ENCODE measurements at places on chromosomes 7 and 10. TPM values are rescaled to one million over a fixed set of nuclear protein-coding genes. Genes with fewer than 3 reads are reported as not detected.

The PRTFDC1 gene
- total RNA-seq = 7.4 TPM

The FANK1 gene
- total RNA-seq = 1.7 TPM

The TUBB8 gene
- total RNA-seq = not detected

The CCAR1 gene
- 60.4 TPM for total RNA-seq

The CDNF gene
- total RNA-seq = not detected

The HELLS gene
- 11.4 TPM for total RNA-seq

The ADAMTS14 gene
- total RNA-seq = not detected

Data from gastroesophageal sphincter (tissue), 4 donors.